ENCODE measurements at places on chromosomes 3 and 15. TPM values are rescaled to one million over a fixed set of nuclear protein-coding genes. Genes with fewer than 3 reads are reported as not detected.

DNA sequence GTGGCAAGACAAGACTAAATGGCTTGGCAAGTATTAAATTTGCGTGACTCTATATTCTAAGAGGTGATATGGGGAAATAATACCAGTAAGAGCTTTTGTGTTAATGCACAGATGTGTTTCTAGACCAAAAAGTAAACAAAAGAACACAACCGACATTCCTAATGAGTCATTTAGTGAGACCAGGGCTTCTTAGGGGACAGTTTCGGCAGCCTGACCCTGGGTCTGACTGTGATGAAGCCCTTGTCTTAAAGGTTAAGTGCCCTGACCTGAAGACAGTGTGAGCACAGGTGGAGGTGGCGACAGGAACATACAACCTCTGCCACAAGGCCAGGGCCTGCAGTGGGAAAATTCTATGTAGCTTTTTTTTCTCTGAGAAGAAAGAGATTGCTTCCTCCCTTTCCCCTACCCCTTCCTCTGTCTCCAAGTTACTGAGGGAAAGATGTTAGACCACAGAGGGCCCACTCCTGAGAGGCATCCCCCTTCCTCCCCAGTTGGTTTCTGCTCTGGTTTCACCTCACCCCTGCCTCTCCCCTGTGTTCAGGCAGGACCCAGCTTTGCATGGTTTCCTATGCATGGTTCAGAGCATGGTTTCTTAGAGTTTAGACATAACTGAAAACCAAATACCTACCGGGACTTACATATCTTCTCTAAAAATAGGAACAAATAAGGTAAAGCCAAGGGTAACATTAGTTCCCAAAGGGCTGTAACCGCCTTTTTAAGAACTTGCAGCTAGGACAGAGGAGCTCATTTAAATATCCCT, 24.8 kb upstream of the CMTM7 start:
- no peak for DNase-seq

Gene GOLGA8S
- total RNA-seq: not detected

DNA sequence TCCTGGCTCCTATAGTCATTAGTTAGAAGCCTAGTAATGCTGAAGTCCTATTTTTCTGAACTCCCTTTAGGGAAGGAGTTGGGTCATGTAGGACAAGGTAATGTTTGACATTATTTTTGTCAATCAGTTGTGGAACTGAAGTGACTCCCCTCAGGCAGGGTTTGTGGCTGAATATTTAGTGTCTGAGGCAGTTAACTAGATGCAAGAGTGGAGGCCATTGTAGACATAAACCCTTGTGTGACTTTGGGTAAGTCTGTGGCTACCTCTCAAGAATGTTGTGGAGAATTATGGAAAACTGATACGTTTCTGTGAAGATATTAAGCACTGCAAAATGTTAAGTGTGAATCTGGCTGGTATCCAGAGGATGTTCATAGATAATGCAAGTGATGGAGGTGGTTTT, 125.2 kb upstream of the PHLDB2 start:
- no peak for DNase-seq

GRCh38 chr3:167228135-167228534, 152.0 kb downstream of the ZBBX start:
- no peak for DNase-seq

DNA sequence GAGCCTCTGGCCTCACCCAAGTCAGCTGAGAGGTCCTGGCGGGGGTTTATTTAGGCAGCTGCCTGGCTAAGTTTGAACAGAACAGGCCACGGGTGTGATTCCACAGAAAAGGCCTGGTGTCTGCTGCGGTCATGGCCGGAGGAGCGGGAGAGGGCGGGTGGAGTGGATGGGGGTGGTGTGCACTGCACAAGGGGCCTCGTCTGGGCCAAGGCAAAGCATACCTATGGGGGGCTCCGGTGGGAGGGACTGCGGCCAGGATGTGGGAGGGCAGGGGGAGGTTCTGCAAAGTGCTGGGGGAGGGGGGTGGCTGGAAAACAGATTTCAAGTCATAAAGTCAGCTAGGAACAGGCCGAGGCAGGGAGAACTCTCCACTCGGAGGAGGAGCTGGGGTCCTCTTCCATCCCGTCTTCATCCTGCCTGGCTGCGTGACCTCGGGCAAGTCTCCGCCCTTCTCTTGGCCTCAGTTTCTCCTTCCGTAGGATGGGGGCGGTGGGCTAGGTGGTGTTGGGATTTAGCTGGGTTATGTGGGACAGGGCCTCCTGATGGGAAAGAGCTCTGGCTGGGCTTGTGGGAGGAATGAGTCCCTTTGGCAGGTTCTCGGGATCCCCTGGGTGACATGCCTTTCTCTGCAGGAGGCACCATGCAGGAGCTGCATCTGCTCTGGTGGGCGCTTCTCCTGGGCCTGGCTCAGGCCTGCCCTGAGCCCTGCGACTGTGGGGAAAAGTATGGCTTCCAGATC, 878 bp downstream of the ISLR start:
- DNase-seq: no peak

DNA sequence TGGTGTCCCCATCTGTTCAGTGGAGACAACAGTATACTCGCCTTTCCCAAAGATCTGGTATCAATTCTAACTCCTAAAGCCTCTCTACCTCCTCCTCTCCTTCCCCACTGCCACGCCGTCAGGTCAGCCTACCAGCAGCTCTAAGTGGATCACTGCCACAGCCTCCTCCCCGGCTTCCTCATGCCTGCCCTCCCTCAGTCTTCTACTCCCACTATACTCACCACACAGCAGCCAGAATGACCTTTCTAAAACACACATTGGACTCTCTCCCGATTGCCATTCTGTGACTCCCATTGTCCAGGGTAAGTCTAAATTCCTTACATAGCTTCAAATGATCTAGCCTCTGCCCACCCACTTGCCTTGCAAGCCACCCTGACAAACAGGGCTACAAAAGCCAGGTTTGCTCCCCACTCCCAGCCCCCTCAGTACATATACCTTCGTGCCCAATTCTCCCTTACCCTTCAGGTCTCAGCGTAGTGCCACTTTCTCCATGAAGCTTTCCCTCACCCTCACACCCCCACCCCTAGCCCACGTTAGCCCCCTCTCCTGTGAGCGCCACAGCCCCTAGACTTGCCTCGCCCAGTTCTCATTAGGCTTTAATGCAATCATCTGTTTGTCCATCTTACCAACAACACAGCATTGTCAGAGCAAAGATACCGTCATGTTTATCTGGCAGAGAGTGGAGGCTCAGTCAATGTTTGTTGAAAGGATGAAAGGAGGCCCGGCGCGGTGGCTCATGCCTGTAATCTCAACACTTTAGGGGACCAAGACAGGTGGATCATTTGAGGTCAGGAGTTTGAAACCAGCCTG, 9.5 kb upstream of the SEMA7A start:
- no peak for DNase-seq

DNA sequence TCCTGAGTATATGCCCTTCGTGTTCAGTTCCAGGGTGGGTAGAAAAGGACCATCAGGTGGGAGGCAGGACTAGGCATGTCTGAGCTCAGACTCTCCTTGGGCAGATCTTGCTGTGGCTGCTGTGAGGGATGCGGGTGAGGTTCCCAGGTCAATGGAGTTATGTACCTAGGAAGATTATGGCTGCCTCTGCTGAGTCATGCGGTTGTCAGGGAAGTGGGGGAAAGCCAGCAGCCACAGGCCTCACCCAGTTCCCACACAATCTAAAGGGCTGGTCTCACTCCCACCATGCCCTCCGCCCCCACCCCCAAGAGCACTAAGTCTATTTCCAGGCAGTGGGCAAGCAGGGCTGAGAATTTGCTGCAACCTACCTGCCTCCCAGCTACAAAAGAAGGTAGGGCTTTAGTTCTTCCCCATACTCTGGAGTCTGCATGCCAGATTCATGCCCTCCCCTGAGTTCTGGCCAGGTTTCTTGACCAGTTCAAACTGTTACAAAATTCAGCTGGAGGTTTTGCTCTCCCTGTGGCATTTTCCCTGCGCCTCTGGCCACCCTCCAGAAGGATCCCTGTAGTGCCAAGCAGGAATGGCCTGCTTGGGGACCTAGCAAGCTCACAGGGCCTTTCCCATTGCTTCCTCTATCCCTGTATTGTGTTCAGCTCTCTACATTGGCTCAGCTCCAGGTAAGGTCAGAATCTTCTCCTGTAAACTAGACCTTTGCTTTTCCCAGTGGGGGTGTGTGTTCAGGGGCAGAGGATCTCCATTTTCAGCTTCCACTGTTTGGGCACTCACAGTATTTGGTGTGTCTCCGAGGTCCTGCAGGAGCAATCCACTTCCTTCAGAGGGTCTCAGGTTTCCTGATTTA, 12.7 kb upstream of the TMCO5A start:
- no peak for DNase-seq

- no peak for DNase-seq
Observed at GRCh38 chr15:56320861-56321260, 44.4 kb upstream of the TEX9 start.

GRCh38 chr3:150315721-150316120, 92.4 kb upstream of the TSC22D2 start:
- DNase-seq: no peak

DNA sequence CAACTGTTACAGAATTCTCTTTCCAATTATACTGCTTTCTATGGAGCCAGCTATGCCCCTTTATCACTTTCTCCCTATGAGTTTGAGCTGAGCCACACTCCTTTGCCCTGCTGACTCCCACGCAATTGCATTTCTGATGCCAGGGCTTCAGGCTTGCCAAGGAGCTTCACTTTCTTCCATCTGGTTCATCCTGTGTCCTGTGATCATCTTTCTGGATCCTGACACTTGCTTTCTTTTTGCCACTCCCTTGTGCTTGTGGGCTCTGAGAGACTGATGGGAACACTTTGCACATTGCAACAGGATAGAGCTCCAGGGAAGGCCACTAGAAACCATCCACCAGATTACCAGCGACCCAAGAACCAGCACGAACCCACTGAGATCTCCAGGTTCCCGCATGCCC, 77.0 kb upstream of the SEC13 start:
- no peak for DNase-seq

Gene ASB14
- not detected for total RNA-seq

Data from HFFc6 (cell line).